ENCODE measurements at places on chromosomes 12 and 14.
A peak's percentile ranks its signal among the peaks of the same experiment; 100 is the strongest.

GRCh38 chr12:55728939-55729818 lies at the start of gene CD63:
Gene CD63 (minus strand): TSS chr12:55729009. CDS start chr12:55728341, 668 bp downstream.
- peak; percentile 97 for DNase-seq

GRCh38 chr12:98325003-98325402 lies 190.4 kb upstream of the TMPO start:
- DNase-seq = no peak

- DNase-seq = no peak
Observed at GRCh38 chr14:41900644-41901043, 294.0 kb downstream of the LRFN5 start.

DNA sequence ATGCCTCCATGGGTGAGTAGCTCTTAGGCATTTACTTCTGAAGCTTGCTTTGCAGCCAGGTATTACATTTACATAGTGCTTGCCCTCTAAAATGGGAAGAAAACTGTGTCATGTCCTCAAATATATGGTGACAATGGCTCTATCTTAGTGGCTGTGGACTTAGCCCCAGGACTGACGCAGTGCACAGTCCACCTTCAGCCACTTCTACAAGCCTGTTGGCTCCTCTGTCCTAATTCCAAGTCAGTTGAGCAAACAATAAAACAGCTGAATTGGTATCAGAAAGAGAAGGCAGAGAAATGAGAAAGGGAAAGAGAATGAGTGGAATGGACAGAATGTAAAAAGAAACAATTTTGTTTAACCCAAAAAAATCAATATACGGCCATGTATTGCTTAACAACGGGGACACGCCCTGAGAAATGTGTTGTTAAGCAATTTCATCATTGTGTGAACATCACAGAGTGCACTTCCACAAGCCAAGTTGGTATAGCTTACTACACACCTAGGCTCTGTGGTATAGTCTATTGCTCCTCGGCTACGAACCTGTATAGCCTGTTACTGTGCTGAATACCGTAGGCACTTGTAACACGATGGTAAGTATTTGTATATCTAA lies 93.5 kb downstream of the GRIN2B start:
- DNase-seq = no peak

All from sigmoid colon (tissue), 7 donors.